ENCODE measurements at places on chromosomes 13 and 19. TPM values are rescaled to one million over a fixed set of nuclear protein-coding genes. Genes with fewer than 3 reads are reported as not detected.

GRCh38 chr19:35008891-35009341 lies 8.8 kb downstream of the GRAMD1A start:
- H3K4me3 ChIP-seq = no peak overlapping the region
- H3K4me1 ChIP-seq = no peaks in the 10 kb centered on the region
- no peaks in the 10 kb centered on the region for H3K27me3 ChIP-seq
- no peaks in the 10 kb centered on the region for H3K36me3 ChIP-seq

CYP4F3 gene
- not detected for total RNA-seq

DNA sequence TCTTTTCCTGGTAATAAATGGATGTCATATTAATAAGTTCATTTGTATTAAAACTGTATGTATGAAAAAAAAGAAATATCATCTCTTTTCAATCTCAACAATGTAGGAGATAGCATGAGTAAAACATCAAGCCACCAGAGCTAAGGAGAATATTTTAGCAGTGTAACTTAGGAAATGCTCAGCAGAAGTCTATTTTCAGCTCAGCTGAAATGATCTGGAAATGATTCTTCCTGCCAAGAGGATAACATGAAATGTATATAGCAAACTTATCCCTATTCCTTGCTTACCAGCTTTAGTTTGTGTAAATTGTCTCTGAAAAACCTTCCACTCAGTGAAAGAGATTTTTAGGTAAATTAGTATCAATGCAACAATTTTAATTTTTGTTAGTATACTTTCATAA lies 1194.4 kb downstream of the SLITRK1 start:
- H3K27ac ChIP-seq = no peak overlapping the region
- no peak overlapping the region for H3K4me3 ChIP-seq
- H3K36me3 ChIP-seq = no peaks in the 10 kb centered on the region

CEACAM7 gene
- 1.8 TPM for total RNA-seq

DNA sequence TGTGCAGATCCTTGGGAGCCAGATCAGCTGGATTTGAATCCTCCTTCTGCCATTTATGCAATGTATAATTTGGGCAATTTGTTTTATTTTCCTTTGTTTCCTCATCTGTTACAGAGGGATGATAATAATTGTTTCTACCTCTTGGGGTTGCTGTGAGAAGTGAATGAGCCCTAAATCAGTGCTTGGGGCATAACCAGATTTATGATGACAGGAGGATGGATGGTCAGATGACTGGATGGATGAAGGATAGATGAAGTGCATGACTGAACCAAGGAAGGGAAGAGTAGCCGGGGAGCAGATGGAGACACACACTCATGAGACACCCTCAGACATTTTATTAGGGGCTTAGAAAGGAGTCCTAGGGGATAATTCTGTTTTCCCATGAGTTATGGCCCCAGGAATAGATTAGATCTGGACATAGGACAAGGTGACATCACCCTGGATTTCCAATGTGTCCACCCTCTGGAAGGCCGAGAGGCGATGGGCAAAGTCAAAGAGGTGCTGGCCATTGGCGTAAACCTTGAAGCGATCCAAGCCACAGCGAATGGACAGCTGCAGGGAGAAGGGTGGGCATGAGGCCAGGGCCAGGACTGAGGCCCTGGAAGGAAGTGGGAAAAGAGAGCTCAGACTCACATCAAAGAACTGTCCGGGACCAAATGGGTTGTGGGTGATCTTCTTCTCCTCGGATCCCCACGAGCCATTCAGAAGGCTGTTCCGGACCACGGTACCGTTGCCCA lies 11.2 kb downstream of the LGALS4 start:
- H3K4me3 ChIP-seq = no peak overlapping the region
- no peaks in the 10 kb centered on the region for H3K27me3 ChIP-seq
- H3K27ac ChIP-seq = no peak overlapping the region
- H3K36me3 ChIP-seq = no peaks in the 10 kb centered on the region
- DNase-seq = no peak

DNA sequence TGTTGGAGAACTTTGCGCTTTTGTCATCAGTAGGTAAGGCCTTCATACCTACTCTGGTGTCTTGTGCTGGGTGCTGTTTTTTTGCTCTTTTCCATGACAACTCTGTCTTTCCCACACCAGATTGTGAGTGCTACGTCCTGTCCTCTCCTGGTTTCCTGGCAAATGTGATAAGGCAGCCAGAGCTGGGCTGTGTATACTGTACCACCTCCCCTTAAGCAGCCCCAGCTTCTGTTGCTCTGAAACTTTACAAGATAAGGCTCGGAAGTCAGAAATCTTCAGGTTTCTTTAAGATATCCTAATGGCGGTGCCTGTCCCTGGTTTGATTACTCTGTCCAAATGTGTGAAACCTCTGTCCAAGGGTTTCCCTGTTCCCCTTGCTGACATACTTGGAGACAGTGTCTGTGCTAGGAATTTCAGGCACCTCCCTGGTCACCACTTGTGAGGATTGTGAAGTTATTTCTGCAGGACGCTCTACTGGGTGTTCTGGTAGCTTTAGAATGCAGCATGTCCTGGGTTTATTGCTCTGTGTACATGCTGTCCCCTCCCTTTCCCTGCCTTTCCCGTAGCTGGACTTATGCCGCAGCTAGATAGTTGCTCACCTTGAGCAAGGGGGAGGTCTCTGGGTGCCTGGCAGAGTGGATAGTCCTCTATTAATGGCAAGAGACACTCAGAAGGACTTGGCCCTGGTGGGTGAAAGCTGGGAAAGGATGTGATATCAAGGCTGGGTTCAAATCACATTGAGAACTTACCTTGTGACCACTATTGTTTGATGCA lies 7.0 kb downstream of the ZNF749 start:
- no peaks in the 10 kb centered on the region for H3K36me3 ChIP-seq
- no peaks in the 10 kb centered on the region for H3K4me1 ChIP-seq
- no peaks in the 10 kb centered on the region for H3K27me3 ChIP-seq

DNA sequence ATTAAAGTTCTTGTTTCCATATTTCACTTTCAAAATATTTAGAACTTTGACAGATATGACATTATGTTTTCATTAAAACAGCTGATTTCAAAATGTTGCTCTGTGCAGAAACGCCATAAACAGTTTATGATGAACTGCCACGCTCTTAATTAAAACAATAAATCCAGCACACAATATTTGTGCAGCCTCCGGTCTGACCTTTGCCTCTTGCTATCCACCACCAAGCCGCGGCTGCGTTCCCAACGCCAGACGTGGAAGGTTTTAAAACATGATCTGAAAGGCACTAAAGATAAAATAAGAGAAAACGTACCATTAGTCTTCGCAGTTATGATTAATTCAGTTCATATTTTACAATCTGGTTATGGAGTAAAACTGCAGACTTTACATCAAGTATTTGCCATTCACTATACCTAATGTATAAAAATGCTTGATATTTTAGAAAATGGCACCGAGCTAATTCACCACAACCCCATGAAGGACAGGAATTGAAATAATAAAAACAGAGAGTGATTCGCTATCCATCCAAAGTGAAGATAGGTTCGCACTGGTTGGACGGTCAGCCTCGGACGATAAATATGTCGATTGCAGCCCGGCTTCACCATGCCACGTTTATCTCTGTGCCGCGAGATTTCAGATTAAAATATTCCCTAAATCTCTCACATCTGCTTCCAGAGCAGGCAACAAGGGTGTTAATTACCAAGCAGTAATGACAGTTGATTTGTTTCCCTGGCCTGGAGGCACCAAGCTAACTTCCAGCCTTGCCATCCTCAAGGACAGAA lies 103.3 kb upstream of the ZNF507 start:
- no peaks in the 10 kb centered on the region for H3K27me3 ChIP-seq
- no peak overlapping the region for H3K4me3 ChIP-seq
- no peaks in the 10 kb centered on the region for H3K36me3 ChIP-seq
- DNase-seq = no peak
- no peaks in the 10 kb centered on the region for H3K4me1 ChIP-seq
- no peak overlapping the region for H3K27ac ChIP-seq

TMC4 gene
- 3.0 TPM for total RNA-seq

GRCh38 chr19:38975861-38976271 lies 324 bp upstream of the FBXO17 start:
- peak overlapping the region; percentile 96 for H3K27ac ChIP-seq
- peak overlapping the region; percentile 72 for H3K4me3 ChIP-seq
- DNase-seq = peak; percentile 51
- H3K36me3 ChIP-seq = no peaks in the 10 kb centered on the region
- no peaks in the 10 kb centered on the region for H3K27me3 ChIP-seq

- H3K36me3 ChIP-seq = no peaks in the 10 kb centered on the region
- H3K4me1 ChIP-seq = no peaks in the 10 kb centered on the region
- no peaks in the 10 kb centered on the region for H3K27me3 ChIP-seq
- DNase-seq = no peak
- no peak overlapping the region for H3K27ac ChIP-seq
- H3K4me3 ChIP-seq = no peak overlapping the region
Observed at GRCh38 chr13:42876270-42876714, 94.9 kb downstream of the FAM216B start.

DNA sequence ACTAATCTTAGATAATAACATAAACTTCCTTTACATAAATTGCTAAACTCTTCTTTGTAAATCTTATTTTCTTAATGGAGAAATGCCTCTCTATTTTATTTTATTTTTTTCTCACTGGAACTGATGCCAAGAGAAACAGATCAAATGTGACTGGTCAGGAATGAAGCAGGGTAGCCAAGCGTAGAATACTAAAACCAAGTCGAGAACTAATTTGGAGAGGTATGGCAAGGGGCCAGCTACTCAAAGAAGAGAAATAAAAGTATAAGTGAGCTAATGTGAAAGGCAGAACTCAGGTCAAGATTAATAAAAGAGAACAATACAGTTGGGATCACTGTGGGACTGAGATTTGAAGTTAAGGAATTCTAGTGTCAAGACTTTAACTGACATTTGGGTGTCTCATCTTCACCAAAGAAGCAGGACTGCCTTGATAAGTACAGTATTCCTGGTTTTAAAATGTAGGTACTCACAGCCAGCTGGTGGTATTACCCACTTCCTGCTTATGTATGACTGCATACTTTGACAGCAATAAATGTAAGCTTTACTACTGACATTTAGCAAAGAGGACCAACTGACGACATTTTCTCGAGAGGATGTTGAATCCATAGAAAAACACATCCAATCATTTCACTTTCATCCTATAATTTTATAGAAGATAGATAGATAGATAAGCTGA lies 1192.2 kb downstream of the EFNB2 start:
- H3K27me3 ChIP-seq = no peaks in the 10 kb centered on the region
- no peaks in the 10 kb centered on the region for H3K4me1 ChIP-seq
- no peak overlapping the region for H3K4me3 ChIP-seq
- no peaks in the 10 kb centered on the region for H3K36me3 ChIP-seq
- H3K27ac ChIP-seq = no peak overlapping the region

DNA sequence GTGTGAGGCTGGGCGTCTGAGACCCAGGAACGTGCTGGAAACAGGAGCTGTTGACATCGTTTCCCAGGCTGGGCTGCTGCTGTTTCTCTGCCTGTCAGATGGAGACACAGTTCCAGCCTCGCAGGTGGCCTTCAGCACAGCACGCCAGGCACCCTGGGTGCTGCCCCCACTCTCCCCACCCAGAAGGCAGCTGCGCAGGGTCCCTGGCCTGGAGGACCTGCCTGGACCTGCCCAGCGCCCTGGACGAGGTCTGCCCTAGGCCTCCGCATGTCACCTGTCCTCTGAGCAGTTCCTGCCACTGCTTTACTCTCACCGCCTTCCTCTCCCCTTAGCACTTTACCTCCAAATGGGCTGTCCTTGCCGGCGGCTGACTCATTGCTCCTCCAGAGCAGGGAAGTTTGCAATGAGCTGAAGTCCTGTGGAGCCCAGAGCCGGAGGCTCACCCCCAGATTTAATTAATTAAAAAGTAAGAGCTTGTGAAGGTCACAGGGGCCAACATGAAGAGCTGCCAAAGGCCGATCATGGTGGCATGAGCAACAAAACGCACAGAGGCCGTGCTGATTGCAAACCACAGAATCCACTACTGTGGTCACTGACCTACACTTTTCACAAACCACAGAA lies 32.2 kb downstream of the C13orf46 start:
- DNase-seq = no peak
- H3K4me1 ChIP-seq = peaks cover under 1% of the 10 kb centered on the region
- H3K27me3 ChIP-seq = no peaks in the 10 kb centered on the region
- no peak overlapping the region for H3K27ac ChIP-seq
- no peak overlapping the region for H3K4me3 ChIP-seq

NOVA2 gene
- total RNA-seq = 1.8 TPM

XAB2 gene
- 10.0 TPM for total RNA-seq

GRCh38 chr13:71054358-71054757 lies 812.6 kb downstream of the DACH1 start:
- no peaks in the 10 kb centered on the region for H3K27me3 ChIP-seq
- no peak overlapping the region for H3K4me3 ChIP-seq
- no peaks in the 10 kb centered on the region for H3K36me3 ChIP-seq
- no peak overlapping the region for H3K27ac ChIP-seq
- DNase-seq = no peak
- H3K4me1 ChIP-seq = no peaks in the 10 kb centered on the region

DNA sequence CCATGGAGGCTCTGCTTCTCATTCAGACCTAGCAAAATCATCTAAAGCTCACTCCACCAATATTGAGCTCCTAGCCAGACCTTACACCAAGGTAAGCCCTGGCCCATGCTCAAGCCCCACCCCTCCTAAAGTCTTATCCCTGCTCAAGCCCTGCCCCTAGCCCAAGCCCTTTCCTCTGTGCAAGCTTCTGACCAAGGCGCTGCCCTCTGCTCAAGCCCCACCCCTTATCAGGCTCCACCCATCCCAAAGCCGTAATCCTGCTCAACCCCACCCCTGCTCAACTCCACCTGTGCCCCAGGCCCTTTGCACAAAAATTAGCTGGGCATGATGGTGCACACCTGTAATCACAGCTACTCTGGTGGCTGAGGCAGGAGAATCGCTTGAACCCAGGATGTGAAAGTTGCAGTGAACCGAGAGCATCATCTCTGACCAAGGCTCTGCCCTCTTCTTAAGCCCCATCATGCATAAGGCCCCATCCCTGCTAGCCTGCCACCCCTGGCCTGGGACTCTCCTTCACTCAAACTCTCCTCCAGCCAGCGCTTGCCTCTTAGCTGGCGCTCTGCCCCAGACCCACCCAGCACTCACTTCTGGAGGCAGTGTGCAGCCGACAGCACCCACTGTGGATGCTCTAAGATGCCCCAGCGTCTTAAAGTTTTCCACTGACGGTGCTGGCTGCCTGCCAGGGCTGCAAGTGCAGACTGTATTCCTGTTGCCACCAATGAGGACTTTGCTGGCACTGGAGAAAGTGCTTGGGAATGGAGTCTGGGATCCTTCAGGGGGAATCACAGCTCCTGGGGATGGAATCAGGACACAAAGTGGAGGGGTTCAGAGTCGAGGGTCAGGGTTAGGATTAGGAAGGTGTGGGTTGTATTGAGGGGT lies 16.5 kb downstream of the KLK4 start:
- no peak overlapping the region for H3K4me3 ChIP-seq
- H3K27me3 ChIP-seq = no peaks in the 10 kb centered on the region
- no peaks in the 10 kb centered on the region for H3K36me3 ChIP-seq
- H3K27ac ChIP-seq = no peak overlapping the region
- DNase-seq = no peak

GRCh38 chr19:13120031-13120430 lies 2.0 kb downstream of the NACC1 start:
- H3K4me1 ChIP-seq = peaks cover 26% of the 10 kb centered on the region
- H3K27ac ChIP-seq = no peak overlapping the region
- H3K36me3 ChIP-seq = no peaks in the 10 kb centered on the region
- H3K4me3 ChIP-seq = no peak overlapping the region

All from uterus (tissue), 4 donors.